ENCODE measurements at places on chromosomes 11 and 22. TPM values are rescaled to one million over a fixed set of nuclear protein-coding genes. Genes with fewer than 3 reads are reported as not detected.

DNA sequence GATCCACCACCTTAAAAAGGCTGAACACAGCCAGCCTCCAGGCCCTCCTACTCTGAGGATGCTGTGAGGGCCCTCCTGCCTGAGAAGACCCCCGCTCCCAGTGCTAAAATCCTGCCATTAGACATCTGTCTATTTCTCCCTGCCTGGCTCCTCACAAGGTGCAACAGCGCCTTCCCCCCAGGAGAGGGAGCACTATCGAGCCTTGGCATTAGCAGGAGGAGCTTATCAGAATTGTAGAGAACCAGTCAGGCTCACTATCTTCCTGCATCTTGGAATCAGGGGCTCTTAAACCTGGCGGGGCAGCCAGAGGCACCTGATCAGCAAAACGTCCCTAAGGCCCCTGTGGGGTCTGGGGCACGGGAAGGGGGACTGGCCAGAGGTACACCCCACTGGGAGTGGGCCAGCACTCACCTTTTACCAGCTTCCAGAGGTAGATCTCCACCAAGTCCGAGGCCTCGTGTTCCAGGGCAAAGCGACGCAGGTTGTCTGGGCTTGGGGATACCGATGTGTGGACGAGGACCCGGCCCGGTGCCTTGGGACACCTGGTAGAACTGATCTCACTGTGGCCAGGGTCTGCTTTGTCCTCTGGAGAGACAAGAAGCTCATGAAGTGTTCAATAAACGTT is 28.7 kb downstream of the CHRDL2 start:
- no peak overlapping the region for H3K27ac ChIP-seq
- H3K27me3 ChIP-seq = no peaks in the 10 kb centered on the region
- DNase-seq = peak; percentile 78
- H3K36me3 ChIP-seq = no peaks in the 10 kb centered on the region

MIF gene
- 176 TPM for total RNA-seq

ZDHHC5 gene
- 56.7 TPM for total RNA-seq

GRCh38 chr11:396511-396947 is 2.5 kb downstream of the PKP3 start:
- peak overlapping the region; percentile 50 for H3K4me3 ChIP-seq
- no peaks in the 10 kb centered on the region for H3K4me1 ChIP-seq
- H3K27ac ChIP-seq = no peak overlapping the region
- peaks cover 15% of the 10 kb centered on the region for H3K27me3 ChIP-seq
- DNase-seq = no peak
- no peaks in the 10 kb centered on the region for H3K36me3 ChIP-seq

LRRC56 gene
- total RNA-seq = 0.12 TPM

- no peak for DNase-seq
- H3K4me3 ChIP-seq = peak overlapping the region; percentile 76
- no peaks in the 10 kb centered on the region for H3K27me3 ChIP-seq
- no peaks in the 10 kb centered on the region for H3K4me1 ChIP-seq
These were observed 1.7 kb downstream of the PICALM start for GRCh38 chr11:86067009-86067850.

DNA sequence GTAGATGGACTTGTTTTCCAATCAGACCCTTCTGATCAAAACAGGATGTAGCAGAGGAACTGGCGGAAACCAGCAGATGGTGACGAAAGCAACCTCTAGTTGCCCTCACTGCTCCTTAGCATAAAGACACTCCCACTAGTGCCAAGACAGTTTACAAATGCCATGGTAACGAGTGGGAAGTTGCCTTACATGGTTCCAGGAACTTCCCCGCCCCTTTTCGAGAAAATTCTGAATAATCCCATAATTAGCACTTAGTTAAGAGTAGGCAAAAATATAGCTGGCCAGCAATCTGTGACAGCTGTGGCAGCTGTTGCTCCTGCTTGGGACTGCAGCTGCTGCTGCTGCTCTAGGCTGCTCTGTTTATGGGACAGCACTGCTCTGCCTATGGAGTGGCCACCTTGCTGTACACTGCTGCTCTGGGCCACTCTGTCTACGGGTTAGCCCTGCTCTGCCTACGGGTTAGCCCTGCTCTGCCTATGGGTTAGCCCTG is 33.4 kb upstream of the SORL1 start:
- DNase-seq = no peak
- H3K27ac ChIP-seq = no peak overlapping the region
- H3K4me3 ChIP-seq = no peak overlapping the region
- no peaks in the 10 kb centered on the region for H3K4me1 ChIP-seq

- no peaks in the 10 kb centered on the region for H3K36me3 ChIP-seq
- no peak for DNase-seq
- H3K27me3 ChIP-seq = no peaks in the 10 kb centered on the region
- H3K4me3 ChIP-seq = no peak overlapping the region
These were observed 35.9 kb downstream of the ZNF215 start for GRCh38 chr11:6962141-6962540.

DRD4 gene
- total RNA-seq = not detected

DNA sequence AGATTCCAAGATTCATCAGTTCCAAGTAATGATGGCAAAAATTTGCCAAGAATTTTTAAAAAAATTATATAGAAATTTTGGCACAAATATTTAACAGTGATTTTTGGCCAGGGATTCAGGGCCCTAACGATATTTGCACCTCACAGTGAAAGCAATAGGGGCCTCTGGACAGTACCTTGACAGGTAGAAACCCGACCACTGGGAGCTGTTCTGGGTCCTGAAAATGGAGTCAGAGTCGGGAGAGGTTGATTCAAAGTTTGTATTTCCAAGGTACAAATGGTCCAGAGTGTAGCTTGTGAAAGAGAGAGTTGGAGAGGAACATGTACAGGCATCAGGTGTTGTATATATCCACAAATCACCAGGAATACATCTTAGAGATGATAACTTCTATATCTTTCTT is 41.6 kb downstream of the MRGPRX2 start:
- H3K4me1 ChIP-seq = no peaks in the 10 kb centered on the region
- no peaks in the 10 kb centered on the region for H3K27me3 ChIP-seq
- no peaks in the 10 kb centered on the region for H3K36me3 ChIP-seq
- no peak overlapping the region for H3K27ac ChIP-seq

LRRC74B gene
- not detected for total RNA-seq

DNA sequence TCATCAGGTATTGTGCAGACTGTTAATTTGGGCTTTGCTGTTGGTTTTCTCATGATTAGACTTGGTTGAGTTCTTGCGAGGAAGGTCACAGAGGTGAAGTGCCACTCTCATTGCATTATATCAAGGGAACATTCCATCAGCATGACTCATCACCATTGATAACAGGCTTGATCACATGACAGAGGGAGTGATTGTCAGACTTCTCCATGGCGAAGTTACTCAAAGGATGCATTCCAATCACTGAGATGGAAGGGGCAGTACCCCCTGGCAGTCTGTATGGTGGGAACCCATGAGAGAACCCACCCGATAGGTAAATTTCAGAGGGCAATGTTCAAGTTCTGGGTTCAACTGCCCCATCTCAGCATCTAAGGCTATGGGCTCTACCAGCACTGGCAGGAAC is 19.4 kb upstream of the P2RY2 start:
- no peak overlapping the region for H3K27ac ChIP-seq
- no peaks in the 10 kb centered on the region for H3K36me3 ChIP-seq
- H3K4me3 ChIP-seq = no peak overlapping the region
- no peaks in the 10 kb centered on the region for H3K4me1 ChIP-seq
- no peak for DNase-seq

DNA sequence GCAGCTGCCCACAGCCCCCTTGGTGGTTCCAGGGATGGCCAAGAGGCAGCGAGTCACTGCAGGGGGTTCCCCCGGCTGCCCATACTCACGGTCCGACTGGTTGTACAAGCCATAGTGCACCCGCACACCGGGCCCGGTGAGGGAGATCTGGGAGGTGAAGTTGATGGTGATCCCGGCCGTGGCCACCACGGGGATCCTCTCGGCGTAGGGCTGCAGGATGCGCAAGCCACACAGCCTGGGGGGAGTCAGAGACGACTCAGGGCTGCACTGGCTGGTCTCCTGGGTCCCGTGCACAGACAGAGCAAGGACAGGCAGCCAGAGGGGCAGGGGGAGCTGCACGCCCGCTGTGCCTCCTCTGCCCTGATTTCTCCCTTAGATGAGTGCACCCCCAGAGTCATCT is 23.5 kb downstream of the KCTD17 start:
- H3K36me3 ChIP-seq = no peaks in the 10 kb centered on the region
- no peak overlapping the region for H3K27ac ChIP-seq
- DNase-seq = no peak
- H3K4me3 ChIP-seq = no peak overlapping the region

HIC2 gene
- total RNA-seq = 3.3 TPM

- H3K4me3 ChIP-seq = no peak overlapping the region
- H3K36me3 ChIP-seq = peaks cover 78% of the 10 kb centered on the region
- DNase-seq = no peak
- H3K27me3 ChIP-seq = no peaks in the 10 kb centered on the region
- peaks cover 50% of the 10 kb centered on the region for H3K4me1 ChIP-seq
These were observed 30.2 kb downstream of the UQCR10 start for GRCh38 chr22:29797351-29797750.

DNA sequence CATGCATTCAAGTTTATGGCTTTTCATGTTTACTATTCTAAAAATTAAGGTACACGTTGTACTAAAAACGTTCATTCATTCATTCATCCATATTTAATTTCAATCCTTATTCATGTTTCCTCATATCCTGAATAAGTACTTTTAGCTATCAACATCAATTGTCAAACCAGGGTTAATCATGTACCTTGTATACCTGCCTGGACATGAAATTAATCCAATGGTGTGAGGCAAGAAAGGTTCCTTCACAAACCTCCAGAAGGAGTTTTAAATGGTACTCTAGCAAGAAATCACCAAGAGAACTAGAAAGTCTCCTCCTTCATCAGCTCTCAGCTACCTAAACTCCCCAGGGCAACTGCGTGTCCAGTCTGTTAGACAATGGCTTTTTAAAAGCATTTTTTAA is 33.4 kb downstream of the TMEM123 start:
- no peaks in the 10 kb centered on the region for H3K27me3 ChIP-seq
- H3K36me3 ChIP-seq = no peaks in the 10 kb centered on the region
- DNase-seq = no peak
- H3K27ac ChIP-seq = no peak overlapping the region

DNA sequence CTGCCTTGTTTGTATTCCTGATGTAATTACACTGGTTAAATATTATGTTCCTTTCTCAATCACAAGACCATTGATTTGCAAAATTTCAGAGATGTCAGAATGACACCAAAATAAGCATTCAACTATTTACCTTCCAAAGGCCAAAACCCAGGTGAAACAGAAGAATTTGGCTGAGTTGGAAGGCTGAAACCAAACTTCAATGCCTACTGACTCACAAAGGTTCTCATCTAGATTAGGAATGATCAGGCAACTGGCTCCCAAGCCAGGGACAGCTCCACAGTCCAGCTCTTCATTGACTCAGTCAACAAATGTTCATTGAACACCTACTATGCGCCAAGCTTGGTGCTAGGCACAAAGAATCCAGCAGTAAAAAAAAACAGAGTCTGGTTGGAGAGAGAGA is 13.4 kb upstream of the SLC35C1 start:
- DNase-seq = no peak
- no peak overlapping the region for H3K27ac ChIP-seq
- H3K27me3 ChIP-seq = no peaks in the 10 kb centered on the region
- no peaks in the 10 kb centered on the region for H3K36me3 ChIP-seq
- H3K4me3 ChIP-seq = no peak overlapping the region
- no peaks in the 10 kb centered on the region for H3K4me1 ChIP-seq

GRCh38 chr11:35173011-35173511 is 34.1 kb downstream of the CD44 start:
- H3K36me3 ChIP-seq = peaks cover 18% of the 10 kb centered on the region
- no peaks in the 10 kb centered on the region for H3K27me3 ChIP-seq
- no peak overlapping the region for H3K4me3 ChIP-seq
- no peaks in the 10 kb centered on the region for H3K4me1 ChIP-seq
- DNase-seq = no peak

DNA sequence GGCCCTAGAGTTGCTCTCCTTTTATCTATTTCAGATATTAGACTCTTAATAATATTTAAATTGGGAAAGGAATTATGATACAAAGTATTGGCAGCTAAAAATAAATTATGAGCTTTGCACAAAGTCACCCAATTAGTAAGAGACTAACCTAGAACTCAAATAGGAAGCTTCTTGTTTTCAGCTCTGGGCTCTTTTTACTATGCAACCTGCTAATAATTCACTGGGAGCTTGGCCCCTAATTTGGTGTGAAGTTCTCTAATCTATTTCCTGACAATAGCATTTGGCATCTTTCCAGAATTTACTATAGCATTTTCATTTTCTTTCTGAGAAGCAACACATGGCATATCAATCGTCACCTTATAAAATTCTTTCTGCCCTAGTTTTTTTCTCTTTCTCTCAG is 727.7 kb upstream of the ANO5 start:
- no peaks in the 10 kb centered on the region for H3K4me1 ChIP-seq
- no peak overlapping the region for H3K4me3 ChIP-seq
- H3K27ac ChIP-seq = no peak overlapping the region
- no peak for DNase-seq
- no peaks in the 10 kb centered on the region for H3K36me3 ChIP-seq
- no peaks in the 10 kb centered on the region for H3K27me3 ChIP-seq

DNA sequence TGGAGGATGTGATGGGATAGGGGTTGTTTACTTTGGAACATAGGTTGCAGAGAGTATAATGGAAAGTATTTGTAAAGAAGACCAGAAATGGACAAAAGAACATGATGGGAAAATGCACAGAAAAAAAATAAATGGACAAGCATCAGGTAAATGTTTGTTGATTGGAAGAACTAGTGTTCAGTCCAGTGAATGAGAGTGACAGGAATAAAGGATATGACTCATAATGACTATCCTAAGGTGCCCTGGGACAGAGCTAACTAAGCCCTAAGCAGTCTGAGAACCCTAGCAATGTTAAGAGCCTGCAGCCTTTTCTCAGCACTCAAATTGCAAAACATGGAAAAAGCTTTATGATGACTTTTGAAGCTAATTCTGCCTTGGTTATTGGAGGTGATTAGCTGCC is 732.8 kb upstream of the ANO5 start:
- no peak for DNase-seq
- no peak overlapping the region for H3K27ac ChIP-seq

DNA sequence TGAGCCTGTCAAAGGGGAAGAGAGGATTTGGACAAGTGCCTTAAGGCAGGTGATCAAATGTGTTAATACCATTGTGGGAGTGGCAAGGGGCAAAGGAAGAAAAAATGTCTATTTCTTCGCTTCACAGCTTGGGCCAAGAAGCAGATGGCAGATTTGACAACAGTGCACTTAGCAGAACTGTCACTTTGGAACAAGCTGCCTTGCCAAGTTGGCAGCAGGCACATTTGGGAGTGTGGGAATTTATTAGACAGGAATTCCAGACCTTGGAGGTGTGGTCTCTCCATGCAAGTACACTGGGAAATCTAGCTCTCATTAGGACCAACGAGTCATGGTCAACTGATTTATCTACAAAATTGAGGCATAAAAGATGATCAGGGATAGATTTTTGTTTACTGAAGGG is 265.1 kb downstream of the NELL1 start:
- H3K4me1 ChIP-seq = no peaks in the 10 kb centered on the region
- DNase-seq = no peak
- H3K36me3 ChIP-seq = no peaks in the 10 kb centered on the region
- H3K4me3 ChIP-seq = no peak overlapping the region
- H3K27me3 ChIP-seq = no peaks in the 10 kb centered on the region
- H3K27ac ChIP-seq = no peak overlapping the region

GRCh38 chr22:41234815-41235695 is 5.7 kb downstream of the CHADL start:
- no peak overlapping the region for H3K4me3 ChIP-seq
- H3K4me1 ChIP-seq = no peaks in the 10 kb centered on the region
- H3K27ac ChIP-seq = peak overlapping the region; percentile 54

- DNase-seq = no peak
- no peak overlapping the region for H3K27ac ChIP-seq
- H3K27me3 ChIP-seq = no peaks in the 10 kb centered on the region
- H3K4me1 ChIP-seq = no peaks in the 10 kb centered on the region
- H3K4me3 ChIP-seq = no peak overlapping the region
- H3K36me3 ChIP-seq = peaks cover 9% of the 10 kb centered on the region
These were observed 133.9 kb downstream of the WNT7B start for GRCh38 chr22:45843031-45843430.

All from right atrium auricular region (tissue), 2 donors.